ENCODE measurements at places on chromosomes 3 and 15.
A peak's percentile ranks its signal among the peaks of the same experiment; 100 is the strongest.

- no peak for ATAC-seq
These were observed 204.9 kb downstream of the KLHL25 start for GRCh38 chr15:85589851-85590250.

- ATAC-seq: no peak
These were observed 40.3 kb downstream of the ERICH6 start for GRCh38 chr3:150663461-150663860.

DNA sequence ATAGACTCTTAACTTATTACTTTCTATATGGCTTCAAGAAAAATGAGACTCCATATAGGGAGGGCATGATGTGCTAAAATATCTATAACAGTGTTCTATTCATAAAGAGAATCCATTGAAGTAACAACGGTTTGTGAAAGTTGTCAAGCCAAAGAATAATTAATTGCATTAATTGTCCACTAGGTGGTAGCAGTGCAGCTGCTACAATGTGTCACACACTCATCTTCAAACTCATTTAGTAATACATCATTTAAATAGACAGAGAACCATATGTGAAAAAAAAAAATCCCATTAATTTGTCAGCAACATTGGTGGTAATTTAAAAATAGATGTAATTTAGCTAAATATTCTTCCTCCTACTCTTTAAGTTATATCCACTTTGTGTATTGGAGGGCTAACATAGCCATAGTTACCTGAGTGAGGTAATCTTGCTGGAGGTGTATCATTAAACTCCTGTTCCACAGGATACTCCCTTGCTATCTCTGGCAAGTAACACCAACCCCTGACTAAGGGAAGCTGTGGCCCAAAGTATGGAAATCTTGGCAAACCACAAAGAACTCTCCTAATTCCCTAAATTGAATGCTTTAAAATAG is 3.7 kb upstream of the CPA3 start:
- no peak for ATAC-seq

DNA sequence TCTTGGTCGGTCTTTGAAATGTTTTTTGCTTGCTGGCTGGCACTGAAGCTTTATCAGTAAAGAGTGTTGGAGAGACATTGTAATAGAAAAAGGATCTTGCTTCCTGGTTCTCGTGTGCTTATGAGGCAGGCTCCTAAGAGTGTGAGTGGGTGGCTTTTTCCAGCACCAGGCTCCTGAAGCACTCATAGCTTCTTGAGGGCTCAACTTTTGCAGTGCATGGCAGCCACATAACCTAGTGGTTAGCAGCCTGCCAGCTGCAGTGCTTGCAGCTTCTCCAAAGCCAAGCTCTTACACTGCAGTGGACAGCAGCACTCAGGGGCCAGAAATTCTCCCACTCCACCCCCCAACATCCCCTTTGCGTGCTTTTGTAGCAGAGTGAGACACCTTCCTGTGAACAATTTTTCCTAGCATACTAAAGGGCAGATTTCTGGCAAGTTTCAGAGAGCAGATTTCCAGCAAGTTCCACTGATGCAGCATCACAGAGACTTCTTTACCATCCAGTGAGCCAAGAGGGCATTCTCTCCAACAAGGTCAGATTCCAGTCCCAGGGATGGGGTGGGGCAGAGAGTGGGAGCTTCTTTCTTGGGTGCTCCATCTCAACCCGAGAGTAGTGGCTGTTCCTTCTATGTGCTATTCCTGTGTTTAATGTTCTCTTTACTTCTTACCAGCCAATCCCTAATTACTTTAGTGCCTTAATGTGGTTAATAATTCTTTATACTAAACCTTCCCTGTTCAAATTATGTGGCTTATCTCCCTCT is 15.8 kb upstream of the ARHGEF26 start:
- no peak for ATAC-seq

- no peak for ATAC-seq
These were observed 29.9 kb downstream of the SPG11 start for GRCh38 chr15:44633603-44634002.

GRCh38 chr3:45227946-45228345 is 1.9 kb upstream of the TMEM158 start:
- no peak for ATAC-seq

GRCh38 chr15:41989573-41990242 is 17.4 kb upstream of the EHD4 start:
- peak; percentile 99 for ATAC-seq

DNA sequence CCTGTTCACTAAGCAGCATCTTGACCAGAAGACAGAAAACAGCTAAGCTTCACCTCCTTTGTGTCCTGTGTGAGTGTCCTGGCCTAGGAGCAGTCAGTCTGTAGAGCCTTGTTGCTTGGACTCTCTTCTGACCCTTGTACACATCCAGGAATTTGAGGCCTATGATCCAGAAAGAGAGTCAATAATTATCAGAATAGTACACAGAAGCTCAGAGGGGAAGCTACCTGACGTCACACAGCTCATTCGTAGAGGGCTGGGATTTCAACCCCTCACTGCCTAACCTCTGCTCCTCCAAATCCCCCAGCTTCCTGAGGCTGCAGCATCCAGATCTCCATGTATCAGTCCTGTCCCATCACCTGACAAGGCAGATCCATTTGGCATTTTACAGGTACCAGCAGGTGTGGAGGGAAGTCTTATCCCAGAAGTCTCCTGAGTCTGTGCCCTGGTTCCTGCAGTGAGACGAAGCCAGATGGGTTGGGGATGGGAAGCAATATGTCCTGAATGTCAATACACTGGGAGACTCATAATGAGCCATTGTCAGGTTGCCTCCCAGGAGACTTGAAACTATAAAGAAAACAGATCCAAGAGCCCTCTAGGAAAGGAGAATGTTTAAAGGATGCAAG is 203.1 kb downstream of the MINAR1 start:
- ATAC-seq: peak; percentile 24

All from motor neuron (in vitro differentiated cells).